ENCODE measurements at places on chromosomes 5 and 9. TPM values are rescaled to one million over a fixed set of nuclear protein-coding genes. Genes with fewer than 3 reads are reported as not detected.

CXCL14 gene
- total RNA-seq = not detected

DNA sequence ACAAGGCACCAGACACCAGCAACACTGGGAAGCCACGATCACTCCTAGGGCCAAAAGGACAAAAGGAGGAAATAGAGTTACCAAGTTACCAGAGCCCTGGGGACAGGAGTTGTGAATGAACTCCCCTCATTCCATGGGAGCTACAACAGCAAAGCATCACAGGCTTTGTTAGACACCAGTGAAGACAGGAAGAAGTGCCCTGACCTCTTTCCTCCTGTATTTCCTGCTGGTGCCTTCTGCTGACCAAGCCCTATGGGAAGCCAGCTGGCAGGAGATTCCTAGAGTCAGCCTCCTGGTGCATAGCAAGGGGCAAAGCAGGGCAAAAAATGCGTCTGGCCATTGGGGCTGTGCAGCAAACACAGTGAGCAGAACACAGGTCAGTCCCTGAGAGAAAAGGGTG is 374.7 kb downstream of the ZSWIM6 start:
- H3K4me3 ChIP-seq = no peak overlapping the region
- H3K27ac ChIP-seq = no peak overlapping the region
- H3K27me3 ChIP-seq = no peaks in the 10 kb centered on the region
- no peaks in the 10 kb centered on the region for H3K4me1 ChIP-seq

DNA sequence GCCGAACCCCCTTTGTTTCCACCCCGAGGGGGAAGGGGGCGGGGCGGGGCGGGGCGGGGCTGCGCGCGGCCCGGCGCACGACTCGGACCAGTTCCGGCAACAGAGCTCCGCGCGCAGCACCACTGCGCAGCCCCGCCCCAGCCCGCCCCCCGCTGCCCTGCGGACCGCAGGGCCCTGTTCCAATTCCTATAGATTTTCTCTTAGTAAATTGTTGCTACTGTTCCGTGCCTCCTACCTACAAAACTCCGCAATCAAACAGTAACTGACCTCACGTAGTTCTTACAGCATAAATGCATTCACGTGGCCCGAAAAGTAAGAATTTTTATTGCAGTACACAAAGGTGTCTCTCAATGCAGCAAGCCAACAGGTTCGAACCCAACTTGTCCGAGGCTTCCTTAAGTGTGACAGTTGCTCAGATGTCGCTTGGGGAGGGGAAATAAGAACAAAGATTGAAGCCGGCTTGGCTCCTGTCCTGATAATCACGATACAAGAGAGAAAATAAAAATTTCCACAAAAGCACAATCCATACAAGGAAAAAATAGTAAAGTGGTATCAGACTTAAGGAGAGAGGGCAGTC is 1.2 kb upstream of the RNF38 start:
- no peak for DNase-seq
- H3K4me1 ChIP-seq = peaks cover 27% of the 10 kb centered on the region
- H3K27ac ChIP-seq = peak overlapping the region; percentile 96
- peaks cover 28% of the 10 kb centered on the region for H3K36me3 ChIP-seq

DNA sequence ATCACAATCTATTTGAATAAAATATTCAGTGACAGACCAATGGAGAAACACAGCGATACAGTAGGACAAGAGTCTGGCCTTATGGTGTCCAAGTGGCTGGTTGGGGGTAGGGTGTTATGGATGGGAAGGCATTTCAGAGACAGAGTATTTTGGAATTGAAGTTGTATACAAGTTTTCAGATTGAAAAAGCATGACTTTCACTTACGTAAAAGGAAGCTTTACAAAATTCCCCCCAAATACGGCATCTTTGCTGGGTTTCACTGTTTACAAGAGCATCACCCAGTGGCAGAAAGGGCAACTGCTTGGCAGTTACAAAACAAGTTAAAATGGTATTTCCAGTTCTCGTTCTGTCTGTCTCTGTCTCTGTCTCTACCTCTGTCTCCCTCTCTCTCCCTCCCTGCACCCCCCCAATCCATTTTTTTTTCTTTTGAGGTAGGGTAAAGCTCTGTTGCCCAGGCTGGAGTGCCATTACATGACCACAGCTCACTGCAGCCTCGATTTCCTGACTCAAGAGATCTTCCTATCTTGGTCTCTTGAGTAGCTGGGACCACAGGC is 86.2 kb downstream of the PTPN3 start:
- H3K36me3 ChIP-seq = peaks cover 33% of the 10 kb centered on the region
- peak overlapping the region; percentile 97 for H3K27ac ChIP-seq
- H3K27me3 ChIP-seq = no peaks in the 10 kb centered on the region
- H3K4me1 ChIP-seq = peaks cover 68% of the 10 kb centered on the region

GRCh38 chr5:98128846-98129245 is 644.6 kb upstream of the RGMB start:
- no peaks in the 10 kb centered on the region for H3K4me1 ChIP-seq
- no peak for DNase-seq
- H3K36me3 ChIP-seq = no peaks in the 10 kb centered on the region
- no peaks in the 10 kb centered on the region for H3K27me3 ChIP-seq
